ENCODE measurements at places on chromosomes 1 and 21.

DNA sequence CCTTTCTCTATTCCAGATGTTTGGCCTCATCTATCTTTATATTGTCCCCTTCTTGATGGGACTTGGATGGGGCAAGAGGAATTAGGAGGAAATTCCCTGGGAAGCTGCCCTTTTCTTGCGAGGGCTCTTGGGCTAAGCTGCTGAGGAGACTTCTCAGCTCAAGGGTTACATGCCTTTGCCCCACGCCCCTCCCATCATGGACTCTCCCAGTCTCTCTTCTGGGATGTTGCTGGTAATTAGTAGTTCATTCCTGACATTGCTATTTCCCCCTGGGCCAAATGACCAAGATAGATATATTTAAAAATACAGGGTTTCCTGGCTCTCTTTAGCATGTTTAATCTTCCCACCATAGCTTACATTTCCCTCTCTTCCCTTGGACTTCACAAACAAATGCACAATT is 90.6 kb upstream of the RALGPS2 start:
- DNase-seq: no peak

DNA sequence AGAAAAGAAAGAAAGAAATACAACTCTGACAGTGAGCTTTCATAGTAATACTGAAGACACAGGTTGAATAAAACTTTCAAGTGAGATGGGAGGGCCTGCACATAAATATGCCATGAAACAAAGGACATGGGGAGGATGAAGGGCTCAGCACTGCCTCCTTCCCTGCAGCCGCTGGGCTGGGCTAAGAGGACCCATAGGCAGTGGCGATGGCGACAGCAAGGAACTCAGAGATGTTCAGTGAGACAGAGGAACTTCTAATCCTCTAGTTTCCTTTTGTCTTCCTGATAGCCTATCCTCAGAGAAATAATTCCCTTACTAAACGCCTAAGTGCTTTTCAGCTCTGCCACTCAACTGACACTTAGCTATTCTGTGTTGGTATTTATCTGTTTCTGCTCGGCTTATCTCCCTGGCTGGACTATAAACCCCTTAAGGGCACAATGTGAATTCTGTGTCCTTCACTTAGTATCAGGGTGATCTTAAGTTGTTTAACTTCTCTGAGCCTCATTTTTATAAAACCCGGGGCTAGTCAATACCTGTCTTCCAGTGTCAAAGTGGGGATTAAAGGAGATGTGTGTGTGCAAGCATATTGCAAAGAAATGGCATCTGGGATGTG is 24.4 kb upstream of the IER5 start:
- no peak for DNase-seq

GRCh38 chr1:22641906-22642636 is 1.4 kb upstream of the C1QC start:
- peak; percentile 85 for DNase-seq

GRCh38 chr1:68047659-68048026 is 2.8 kb downstream of the DIRAS3 start:
- no peak for DNase-seq

DNA sequence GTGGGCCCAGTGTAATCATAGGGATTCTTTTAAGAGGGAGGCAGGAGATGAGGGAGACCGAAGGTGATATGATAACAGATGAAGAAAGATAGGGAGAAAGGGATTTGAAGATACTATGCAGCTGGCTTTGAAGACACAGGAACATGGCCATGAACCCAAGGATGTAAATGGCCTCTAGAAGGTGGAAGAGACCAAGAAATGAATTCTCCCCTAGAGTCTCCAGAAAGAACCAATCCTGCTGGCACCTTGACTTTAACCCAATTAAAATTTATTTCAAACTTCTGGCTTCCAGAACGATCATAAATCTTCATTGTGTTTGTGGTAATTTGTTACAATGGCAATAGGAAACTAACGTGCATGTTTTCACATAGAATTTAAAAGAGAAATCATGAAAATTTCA is 95.0 kb upstream of the GORAB start:
- DNase-seq: no peak

DNA sequence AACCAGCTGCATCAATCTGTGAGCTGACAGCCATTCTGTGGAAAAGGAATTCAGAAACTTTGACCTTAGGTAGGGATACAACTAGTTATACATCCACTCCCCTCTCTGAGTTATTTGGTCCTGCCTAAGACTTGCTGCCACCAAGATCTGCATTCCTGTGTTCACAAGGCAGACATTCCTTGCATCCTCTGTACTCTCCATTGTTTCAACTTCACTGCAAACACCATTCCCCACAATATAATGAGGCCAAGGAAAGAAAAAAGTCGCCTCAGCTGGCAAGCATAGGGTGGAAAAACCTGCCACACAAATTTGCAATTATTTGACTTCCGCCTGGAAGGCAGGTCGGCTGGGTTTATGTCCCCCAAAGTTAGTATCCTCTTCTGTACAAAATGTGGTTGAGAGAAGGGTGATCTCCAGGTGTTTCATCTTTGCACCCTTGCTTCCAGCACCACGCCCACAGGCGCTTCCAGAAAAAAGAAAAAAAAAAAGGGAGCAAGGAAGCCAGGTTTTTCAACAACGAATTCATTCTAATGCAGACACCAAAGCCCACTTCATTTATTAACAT is 676 bp upstream of the CTTNBP2NL start:
- DNase-seq: no peak

- DNase-seq: no peak
Observed at GRCh38 chr21:20902998-20903397, 95.2 kb upstream of the NCAM2 start.
